Right ventricle myocardium superior (tissue), 1 donor: ENCODE measurements at places on chromosomes 2 and 18.

DNA sequence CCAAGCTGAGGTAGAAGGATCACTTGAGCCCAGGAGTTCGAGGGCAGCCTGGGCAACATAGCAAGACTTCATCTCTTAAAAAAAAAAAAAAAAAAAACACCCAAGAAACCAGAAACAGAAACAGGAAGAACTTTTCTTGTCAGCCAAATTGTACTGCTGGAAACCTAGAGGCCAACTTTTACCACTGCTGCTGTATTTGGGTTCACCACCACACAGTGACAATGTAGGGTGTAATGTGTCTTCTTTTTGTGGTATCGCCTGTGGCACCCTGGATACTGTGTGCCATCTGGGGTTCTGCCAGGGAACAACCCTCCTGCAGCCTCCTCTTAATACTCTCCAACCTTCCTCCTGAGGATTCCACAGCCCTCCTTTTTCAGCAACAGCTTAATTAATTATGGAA is 72.6 kb downstream of the STK39 start:
- DNase-seq: no peak

DNA sequence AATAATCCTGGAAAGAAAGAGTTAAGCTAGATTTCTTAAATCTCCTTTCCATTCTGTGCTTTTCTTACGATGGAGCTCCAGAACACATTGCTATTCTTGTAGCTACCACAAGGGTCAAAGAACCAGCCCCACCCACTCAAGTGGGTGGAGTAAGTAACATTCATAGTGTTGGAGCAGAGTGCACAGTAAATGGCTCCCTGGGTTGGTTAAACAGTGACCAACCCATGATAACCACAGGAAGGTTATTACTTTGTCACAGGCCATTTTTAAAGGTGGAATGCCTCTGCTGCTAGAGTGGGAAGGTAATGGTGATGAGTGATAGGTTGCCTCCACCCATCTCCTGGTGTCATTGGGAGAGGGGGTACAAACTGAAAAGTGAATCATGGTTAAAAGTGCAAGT is 13.9 kb downstream of the ARPC2 start:
- no peak for DNase-seq

DNA sequence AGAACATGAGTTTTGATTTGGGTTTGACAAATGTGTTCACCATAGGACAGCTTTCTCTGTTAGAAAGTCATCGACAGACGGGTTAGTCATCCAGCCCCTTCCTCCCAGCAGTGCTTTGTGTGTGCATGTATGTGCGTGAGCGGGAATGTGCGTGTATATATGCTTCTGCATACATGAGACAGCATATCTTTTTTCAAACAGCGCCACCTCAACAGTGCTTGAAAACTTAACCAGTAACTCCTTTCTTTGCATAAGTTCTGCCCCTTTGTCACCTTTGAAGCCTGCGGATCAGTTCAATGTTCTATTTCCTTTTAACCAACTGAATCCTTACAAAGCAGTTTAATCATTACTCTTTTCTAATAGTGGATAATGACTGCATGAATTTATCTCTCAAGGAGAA is 351.4 kb downstream of the LPIN1 start:
- no peak for DNase-seq

DNA sequence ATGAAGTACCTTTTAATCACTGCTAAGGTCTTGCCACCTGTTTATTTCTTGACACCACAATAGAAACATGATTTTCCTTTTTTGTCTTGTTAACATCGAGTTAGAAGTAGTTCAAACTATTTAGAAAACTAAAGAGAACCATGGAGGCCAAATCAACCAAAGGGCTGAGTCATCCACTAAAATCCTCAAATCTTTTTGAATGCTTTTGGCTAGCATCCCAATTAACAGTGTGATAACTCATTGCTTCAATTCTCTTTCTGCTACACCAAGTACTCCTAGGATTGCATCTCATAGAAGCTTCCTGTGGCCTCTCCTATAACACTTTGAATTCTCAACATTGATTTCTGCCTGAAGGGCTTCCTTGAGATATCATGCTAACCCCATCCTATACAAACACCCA is 159.9 kb upstream of the MMADHC start:
- DNase-seq: no peak

DNA sequence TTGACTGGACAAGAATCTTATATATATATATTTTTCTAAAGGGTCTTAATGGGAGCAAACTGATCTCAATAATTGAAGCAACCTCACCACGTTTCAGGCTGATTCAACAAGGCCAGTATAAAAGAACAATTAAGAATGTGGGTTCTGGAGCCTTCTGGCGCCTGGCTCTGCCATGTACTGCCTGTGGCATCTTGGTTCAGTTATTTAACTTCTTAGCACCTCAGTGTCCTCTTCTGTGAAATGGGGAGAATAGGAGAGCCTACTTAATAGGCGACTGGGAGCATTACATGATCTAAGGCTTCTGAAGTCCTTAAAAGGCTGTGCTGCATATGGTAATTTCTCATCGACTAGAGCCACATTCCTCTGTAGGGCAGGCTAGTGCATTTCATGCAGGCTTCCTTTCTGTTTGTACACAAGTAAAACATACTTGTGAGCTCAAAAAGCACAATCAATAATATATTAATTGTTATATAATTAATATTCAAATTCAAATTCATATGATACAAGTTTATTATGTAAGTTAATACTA is 118.4 kb upstream of the LYPD1 start:
- no peak for DNase-seq

DNA sequence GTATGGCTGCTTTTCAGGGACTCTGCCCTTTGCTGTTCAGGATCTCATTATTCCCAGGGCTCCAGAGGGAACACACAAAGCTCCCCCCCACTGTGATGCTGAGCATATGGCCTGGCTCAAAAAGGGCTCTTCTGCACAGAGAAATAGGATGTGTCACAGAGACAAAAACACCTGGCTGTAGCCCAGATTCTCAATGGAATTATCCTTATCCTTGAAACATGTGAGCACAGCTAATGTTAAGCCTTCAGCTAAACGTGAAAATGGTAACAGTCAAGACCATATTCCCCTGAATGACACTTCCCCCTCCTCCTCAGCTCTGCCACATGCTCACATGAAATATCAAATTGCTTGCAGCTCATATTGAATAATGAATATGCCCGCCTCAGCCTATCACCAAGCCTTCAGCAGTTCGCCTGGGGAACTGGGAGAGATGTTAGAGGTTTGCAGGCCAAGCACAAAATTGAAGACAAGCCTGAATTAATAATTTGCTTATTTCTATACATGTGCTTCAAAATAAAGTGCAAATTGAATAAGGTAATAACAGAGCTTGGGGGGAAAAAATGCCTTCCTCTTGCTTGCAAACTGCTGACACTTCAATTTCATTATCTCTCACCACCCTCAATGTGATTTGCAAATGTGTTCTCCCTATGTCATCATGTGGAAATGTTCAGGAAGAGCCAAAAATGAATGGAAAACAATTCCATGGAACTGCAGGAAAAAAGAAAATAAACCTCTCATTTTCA is 181.0 kb upstream of the HNRNPA3 start:
- DNase-seq: no peak

- DNase-seq: no peak
Measured at GRCh38 chr2:38876407-38876806, 631 bp downstream of the MORN2 start.

DNA sequence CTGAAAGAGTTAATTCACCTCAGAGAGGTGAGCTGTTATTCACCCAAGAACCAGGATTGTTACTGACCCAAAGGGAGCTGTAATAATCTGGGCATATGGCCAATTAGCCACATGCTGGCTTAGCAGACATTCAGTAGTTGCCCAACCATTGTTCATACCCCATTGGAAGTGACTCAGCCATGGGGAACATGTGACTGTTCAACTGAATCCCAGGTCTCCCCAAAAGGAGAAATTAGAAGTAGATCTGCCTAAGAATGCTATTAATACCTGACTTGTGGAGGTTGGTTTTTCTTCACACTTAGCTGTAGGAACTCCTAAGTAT is 272.6 kb upstream of the UBE2E3 start:
- DNase-seq: no peak

DNA sequence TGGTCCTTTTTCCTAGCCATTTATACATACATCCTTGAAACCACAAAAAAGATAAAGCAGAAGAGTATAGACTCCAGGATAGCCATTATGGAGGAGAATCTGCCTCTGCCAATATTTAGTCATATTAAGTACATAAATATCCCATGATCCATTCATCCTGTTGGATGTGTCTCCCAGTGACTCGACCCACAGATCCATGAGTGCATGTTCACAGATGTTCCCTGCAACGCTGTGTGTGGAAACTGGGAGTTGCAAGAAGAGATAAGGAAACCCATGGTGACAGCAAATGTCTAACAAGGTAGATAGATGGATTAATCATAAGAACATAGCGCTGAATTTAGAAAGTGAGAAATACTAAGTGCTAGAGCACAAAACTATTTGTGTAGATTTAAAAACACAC is 34.5 kb downstream of the STK39 start:
- no peak for DNase-seq

DNA sequence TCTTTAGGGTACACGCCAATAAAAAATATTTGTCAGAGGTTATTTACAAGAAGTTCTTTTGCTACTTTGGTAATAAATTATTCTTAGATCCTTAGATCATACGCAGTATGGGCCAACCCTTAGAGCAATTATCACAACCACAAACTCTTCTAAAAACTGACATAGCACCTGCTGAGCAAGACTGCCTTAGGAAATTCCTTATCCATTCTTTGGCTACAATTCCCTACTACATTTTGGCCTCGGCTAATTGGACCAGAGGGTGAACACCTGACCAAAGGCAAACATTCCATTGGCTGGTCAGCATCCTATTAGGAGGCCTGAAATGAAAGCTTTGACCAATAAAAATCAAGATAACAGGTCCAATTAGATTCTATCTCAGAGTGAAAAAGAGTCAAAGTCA is 147.6 kb upstream of the CCDC68 start:
- DNase-seq: no peak

DNA sequence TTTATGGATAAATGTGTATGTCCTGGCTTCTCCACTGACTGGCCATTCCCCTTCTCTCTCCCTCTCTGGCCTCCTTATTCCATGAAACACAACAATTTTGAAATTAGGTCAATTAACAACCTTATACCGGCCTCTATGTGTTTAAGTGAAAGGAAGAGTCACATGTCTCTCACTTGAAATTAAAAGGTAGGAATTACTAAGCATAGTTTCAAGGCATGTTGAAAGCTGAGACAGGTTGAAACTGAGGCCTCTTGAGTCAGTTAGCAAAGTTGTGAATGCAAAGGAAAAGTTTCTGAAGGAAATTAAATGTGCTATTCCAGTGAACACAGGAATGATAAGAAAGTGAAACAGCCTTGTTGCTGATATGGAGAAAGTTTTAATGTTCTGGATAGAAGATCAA is 69.7 kb downstream of the ADAM23 start:
- no peak for DNase-seq

DNA sequence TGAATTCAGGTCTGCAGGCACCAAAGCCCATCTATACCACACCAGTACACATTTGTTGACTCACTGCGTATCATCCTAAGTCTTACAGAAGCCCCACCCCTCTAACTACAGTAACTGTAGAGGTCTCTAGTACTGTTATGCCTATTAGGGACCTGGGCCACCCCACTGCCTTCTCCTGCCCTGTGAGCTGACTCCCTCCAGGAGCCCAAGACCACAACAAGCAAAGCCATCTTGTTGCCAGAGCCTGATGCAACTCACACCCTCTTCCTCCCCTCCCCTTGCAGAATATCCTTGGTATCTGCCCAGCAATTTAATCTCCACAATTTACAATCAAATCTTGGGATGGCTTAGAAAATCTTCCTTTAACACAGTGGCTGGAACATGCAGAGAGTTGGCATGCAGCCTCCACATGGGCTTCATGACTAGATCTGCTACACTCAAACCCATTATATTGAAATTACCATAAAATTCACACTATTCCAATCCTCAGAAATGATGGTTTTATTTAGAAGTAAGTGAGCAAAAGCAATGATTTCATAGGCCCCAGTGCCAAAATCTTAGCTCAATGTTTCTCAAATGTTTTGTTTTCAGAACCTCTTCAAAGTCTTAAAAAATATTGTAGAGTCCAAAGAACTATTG is 17.7 kb upstream of the CYP1B1 start:
- DNase-seq: no peak

- DNase-seq: no peak
Measured at GRCh38 chr2:134087371-134087921, 166.4 kb upstream of the MGAT5 start.

- no peak for DNase-seq
Measured at GRCh38 chr2:12048550-12048949, 302.1 kb downstream of the LPIN1 start.

DNA sequence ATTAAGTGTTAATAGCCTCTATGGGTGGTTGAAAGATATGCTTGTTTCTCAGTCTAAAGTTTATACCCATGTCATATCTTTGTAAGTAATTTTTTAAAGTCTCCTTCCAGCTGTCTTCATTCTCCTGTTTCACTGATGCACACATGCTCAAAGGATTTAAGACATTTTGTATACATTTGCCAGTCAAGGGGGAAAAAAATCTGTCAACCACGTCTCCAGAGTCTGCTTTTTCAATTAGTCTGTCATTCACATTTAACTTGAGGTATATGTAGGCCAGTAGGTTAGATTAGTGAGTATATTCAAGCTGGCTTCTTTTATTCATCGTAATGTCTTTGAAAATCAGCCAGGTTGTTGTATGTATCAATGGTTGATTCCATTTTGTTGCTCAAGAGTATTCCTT is 193.5 kb downstream of the MCFD2 start:
- no peak for DNase-seq

DNA sequence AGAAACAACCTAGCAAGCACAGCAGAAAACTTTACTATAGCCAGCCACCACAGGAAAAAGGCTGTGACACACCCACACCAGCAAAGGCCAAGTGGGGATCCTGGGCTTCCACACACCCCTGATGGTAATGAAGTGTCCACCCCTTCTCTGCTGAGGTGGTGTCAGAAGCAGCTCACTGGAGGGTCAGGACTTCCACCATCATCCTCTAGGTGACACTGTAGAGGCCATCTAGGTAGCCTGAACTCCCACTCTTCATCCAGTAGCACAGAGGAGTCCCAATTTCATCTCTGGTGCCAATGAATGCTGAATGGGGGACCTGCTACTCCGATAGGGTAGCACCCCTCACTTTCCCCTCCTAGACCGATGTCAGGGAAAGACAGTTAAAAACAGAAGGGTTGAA is 1544.4 kb downstream of the LRP1B start:
- no peak for DNase-seq

GRCh38 chr2:68316111-68316510 is 3.6 kb downstream of the CNRIP1 start:
- no peak for DNase-seq

DNA sequence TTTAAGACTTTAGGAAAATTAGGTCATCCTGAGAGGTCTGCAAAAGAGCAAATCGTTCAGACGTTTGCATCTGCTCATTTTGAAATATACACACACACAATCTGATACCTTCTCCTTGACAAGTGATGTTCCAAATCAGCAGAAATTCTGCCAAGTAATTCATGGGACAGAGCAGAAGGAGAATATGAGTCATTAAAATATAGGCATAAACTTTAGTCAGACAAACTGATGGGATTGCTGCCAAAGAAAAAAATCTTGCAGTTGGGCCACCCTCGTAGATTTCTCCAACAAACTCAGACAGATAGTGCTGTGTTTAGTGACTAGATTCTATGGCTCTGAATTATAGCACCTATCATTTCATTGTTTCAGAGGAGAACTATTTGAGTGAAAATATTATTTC is 336.3 kb downstream of the NYAP2 start:
- DNase-seq: no peak

- DNase-seq: no peak
Measured at GRCh38 chr2:237496428-237496827, 9.4 kb downstream of the MLPH start.

GRCh38 chr2:240320204-240320993 is 115.1 kb upstream of the GPC1 start:
- no peak for DNase-seq

- no peak for DNase-seq
Measured at GRCh38 chr18:32450026-32450691, 20.5 kb downstream of the GAREM1 start.
